ENCODE measurements at places on chromosomes 1 and 21.

DNA sequence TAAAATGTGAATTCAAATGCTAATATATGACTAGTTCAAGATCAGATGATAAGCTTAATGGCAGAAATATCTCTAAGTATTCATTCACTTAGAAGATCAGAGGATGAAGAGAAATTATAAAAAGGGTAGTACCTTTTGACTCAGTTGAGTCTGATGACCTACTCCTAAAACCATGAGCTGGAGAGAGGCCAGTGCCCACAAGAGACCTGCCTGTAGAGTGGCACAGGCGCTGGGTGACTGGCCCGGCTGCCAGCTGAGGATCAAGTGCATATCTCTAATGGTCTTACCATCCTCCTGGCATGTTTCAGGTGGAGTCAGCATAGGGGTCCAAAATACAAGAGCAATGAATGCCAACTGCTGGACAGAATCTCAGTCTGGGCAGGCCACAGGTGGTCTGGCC, 14.1 kb downstream of the DDAH1 start:
- DNase-seq, result no peak

DNA sequence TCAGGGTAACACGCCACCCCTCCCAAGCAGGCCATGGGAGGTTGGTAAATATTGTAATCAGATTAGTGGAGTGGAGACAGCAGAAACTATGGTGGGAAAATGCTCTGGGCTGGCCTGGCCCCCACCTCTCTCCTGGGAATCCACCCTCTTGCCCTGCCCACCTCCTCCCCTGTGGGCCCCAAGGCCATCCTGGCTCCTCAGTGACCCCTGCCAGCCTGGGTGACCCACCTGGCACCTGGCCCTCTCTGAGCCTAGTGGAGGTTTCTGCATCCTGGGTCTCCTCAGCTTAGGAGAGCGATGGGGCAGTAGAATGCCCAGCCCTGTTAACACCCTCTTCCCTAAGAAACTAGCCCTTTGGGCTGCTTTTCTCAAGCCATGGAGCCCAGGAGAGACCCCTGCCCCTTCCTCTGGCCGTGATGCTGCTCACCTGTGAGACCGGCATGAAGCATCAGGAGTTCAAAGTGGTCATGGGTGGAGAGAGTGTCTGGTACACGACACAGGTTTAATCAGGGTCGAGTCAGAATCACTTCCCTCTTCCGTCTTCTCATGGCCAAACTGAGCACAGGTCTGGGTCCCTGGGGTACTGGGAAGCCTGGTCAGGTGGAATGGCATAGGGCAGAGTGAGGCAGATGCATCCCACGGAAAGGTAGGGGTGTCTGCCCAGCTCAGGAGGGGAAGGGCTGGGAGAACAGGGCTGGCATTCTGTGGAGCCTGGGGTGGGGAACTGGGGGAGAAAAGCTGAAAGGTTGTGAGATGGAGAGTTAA, 10.7 kb upstream of the DMBX1 start:
- DNase-seq, result no peak

DNA sequence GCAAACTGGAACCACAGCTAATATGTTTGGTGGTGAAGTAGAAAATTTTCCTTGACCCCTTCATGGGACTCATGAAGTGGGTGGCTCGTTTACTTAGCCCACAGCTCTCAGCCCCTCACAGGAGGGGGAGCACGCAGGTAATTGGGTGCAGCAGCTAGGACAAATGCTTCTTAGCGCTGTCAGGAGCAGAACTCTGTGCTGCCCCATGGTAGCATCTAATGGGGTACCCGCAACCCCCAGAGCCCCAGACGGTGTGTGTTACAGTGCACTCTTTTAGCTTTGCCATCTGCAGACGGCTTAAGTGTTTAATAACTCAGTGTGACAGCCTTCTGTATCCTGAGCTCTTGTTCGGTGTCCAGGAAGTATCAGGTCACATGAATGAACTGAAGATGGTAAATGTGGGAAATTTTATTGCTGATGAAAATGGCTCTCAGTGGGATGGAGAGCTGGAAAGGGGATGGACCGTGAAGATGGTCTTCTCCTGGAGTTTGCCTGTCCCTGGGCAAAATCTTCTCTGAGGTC, 189.6 kb upstream of the ZRANB2 start:
- DNase-seq, result no peak

- DNase-seq, result no peak
Measured at GRCh38 chr1:194369060-194369459, 1182.6 kb upstream of the B3GALT2 start.

- DNase-seq, result no peak
Measured at GRCh38 chr1:64866689-64867088, 99.7 kb downstream of the JAK1 start.

GRCh38 chr1:29539971-29540370, 303.6 kb downstream of the PTPRU start:
- no peak for DNase-seq

Measured in CD4-positive, alpha-beta T cell treated with Interleukin-21 for 1 hour (primary cell).